ENCODE measurements at places on chromosomes 5 and 9.

DNA sequence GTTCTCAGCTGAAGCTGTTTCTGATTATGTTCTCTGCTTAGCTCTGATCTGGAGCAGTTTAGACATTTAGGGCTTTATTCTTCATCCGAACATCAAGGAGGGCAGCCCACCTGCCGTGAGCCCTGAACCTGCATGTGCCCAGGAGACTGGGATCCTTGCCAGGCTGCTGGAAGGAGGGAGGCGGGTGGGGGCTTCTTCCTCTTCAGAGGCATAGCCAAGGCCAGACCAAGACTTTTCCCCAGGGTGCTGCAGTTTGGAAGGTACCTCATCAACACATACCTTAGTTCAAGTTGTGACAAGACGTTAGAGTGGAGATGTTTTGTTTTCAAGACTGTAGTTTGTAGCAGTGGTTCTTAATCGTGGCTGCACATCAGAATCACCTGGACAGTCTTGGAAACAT lies 64.9 kb downstream of the RALGPS1 start:
- DNase-seq: no peak

GRCh38 chr9:98815391-98815951 lies 8.0 kb downstream of the GALNT12 start:
- DNase-seq: no peak

- no peak for DNase-seq
Measured at GRCh38 chr5:63959177-63959982, 2.9 kb downstream of the HTR1A start.

DNA sequence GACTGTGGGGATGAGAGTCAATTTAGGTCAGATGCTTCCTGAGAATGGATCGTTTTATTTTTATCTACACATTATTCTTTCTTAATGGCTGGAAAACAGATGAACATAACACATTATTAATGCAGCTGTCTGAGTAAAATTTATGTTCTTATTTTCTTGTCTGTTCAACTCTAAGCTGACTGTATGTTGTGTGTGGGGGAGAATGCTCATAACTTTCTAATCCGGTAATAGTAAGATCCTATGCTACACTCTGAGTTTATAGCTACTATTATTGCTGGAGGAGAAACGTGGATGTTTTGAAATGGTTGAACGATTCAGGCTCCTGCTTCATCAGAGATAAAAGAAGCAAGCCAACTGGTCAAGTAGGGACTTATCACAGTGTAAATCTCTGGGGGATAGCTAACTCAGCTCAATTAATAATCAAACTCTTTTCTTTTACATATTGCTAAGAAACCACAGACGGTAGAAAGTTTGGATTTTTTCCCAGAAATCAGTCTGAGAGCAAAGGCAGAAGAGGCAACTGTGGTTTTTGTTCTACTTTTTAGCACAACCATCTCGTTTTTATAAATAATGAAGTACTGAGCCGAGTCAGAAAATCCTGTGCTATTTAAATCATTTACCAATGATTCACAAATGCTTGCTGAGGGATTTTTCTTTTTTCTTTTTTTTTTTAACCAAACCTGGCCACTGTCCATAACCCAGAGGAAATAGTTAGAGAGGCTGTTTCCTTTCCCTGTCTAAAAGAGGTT lies 265.0 kb upstream of the FAM174A start:
- DNase-seq: no peak

- DNase-seq: no peak
Measured at GRCh38 chr5:56589481-56589860, 225.9 kb upstream of the MAP3K1 start.

GRCh38 chr5:17802256-17802655 lies 168.0 kb downstream of the TAF11L14 start:
- DNase-seq: no peak

DNA sequence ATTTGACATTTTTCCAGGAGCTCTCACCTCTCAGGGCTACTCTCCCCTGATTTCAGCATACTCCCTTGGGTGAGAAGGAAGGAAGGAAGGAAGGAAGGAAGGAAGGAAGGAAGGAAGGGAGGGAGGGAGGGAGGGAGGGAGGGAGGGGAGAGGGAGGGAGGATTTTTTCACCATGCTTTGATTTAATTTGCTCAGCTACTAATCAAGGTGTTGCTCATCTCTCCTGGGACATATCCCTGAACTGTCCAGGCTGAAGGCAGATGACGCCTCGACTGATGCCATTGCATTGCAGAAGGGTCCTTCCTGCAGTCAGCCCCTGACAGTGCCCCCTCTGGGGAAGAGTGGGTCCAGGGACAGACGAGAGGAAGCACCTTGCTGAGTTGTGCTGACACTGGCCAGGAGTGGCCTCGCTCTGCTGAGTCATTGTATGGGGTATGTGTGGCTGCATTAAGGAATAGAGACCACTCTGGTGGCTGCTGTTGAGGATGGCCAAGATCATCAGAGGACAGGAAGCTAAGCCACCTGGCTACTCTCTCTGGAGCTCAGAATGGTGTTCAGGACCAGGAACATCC lies 43.6 kb upstream of the CRB2 start:
- DNase-seq: no peak

DNA sequence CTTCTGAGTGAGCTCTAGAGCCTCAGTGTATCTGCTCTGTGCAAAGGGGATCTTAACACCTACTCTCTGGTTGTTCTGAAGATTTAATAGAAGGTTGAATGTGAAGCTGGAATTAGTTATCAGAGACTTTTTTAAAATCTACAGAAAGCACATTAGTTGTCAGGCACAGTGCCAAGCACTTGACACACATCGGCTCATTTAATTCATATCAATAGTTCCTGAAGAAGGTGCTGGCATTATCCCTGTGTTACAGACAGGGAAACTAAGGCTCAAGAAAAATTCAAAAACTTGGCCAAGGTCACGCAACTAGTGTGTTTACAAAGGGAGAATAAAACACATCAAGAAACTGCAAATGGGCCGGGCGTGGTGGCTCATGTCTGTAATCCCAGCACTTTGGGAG lies 80.2 kb downstream of the FGF18 start:
- DNase-seq: no peak

DNA sequence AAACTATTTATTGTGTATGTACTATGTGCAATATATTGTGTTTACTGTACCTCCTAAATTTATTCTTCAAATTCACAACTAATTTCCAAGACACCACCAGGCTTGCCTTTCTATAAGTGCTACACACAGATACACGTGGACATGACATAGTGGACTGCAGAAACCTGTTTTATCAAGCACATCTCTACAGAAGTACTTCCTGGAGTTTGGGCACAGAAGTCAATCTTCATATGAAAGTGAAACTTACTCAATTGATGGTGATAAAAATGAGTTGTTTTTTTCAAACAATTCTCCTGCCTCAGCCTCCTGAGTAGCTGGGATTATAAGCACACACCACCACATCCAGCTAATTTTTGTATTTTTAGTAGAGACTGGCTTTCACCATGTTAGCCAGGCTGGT lies 57.6 kb downstream of the NLN start:
- no peak for DNase-seq

- no peak for DNase-seq
Measured at GRCh38 chr9:69444021-69444420, 119.0 kb downstream of the ENTREP1 start.

DNA sequence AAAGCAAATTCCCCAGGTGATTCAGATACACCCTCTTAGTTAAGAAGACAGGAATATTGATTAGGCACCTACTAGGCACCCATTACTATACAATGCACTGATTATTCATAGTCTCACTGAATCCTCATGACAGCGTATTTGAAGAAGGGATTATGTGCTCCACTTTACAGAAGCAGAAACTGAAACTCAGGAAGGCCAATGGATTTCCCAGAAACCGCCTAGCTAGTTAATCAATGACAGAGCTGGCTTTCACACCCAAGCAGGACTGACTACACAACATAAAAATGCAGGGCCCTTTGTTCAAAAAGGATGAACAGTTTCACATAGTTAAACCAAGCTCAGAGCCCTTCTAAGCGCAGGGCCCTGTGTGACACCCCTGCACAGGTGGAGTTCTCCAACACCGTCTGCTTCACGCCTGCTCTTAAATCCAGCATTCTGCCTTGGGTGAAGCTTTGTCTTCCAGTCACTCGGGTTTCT lies 117.3 kb downstream of the TTLL11 start:
- no peak for DNase-seq

GRCh38 chr9:76835571-76836283 lies 70.2 kb downstream of the PRUNE2 start:
- DNase-seq: no peak

- DNase-seq: no peak
Measured at GRCh38 chr5:55591686-55592085, 56.9 kb upstream of the PLPP1 start.

DNA sequence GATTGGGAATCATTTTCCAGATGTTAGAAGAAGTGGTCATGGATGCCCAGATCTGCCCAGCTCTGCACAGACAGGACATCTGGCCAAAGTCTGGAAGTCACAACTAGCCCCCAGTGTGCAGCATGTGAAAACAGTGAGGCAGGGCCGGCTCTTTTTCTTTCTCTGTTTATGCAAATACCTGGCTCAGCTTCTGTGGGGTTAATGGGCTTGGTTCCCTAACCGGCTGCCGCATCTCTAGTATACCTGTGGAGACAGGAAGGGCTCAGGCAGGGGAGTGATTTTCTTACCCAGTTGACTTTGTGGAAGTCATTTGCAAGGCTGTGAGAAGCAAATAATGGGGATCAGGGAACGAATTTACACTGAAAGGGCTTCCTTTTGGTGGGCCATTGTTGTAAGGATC lies 254.8 kb upstream of the PANK3 start:
- DNase-seq: no peak

- no peak for DNase-seq
Measured at GRCh38 chr5:167208911-167209310, 1082.5 kb upstream of the WWC1 start.

GRCh38 chr5:113487416-113487780 lies 855 bp downstream of the MCC start:
- DNase-seq: no peak

- DNase-seq: no peak
Measured at GRCh38 chr9:128073253-128073886, 5.3 kb downstream of the SLC25A25 start.

- DNase-seq: no peak
Measured at GRCh38 chr5:177565046-177565445, 10.7 kb upstream of the FAM193B start.

DNA sequence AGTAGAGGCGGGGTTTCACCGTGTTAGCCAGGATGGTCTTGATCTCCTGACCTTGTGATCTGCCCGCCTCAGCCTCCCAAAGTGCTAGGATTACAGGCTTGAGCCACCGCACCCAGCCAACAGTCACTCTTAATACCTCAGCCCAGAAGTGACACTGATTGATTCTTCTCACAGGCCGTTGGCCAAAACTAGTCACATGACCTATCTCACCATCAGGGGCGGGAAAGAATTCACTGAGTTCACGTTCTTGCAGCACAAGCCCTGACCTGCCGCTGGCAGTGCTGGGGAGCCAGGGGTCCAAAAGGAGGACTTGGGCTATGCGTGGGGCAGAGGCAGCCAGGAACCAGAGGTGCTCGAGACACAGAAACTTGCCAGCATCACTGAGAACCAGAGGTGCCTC lies 55.0 kb upstream of the CPLX2 start:
- no peak for DNase-seq

DNA sequence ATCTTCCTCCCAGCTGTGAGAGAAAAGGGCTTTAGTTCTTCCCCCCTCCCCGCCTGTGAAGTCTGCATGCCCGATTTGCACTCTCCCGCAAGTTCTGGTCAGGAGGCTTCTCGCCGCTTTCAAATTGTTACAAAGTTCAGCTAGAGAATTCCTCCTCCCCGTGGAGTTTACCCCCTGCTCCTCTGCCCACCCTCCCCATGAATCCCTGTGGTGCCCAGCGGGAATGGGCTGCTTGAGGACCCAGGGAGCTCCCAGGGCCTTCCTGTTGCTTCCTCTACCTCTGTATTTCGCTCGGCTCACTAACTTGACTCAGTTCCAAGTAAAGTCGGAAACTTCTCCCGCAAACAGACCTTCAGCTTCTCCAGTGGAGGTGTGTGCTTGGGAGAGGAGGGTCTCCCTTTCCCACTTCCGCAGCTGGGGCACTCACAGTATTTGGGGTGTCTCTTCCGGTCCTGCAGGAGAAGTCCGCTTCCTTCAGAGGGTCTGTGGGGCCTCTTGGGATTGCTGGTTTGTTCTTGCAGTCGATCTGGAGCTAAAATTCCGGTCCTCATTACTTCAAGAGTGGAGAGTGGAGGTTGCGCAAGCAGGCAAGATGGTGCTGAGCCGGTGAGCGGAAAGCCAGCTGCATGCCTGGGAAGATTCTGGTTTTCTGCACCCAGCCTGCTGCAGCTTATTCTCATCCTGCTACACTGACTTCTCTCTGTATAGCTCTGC lies 97.8 kb downstream of the ADAMTS12 start:
- DNase-seq: no peak

DNA sequence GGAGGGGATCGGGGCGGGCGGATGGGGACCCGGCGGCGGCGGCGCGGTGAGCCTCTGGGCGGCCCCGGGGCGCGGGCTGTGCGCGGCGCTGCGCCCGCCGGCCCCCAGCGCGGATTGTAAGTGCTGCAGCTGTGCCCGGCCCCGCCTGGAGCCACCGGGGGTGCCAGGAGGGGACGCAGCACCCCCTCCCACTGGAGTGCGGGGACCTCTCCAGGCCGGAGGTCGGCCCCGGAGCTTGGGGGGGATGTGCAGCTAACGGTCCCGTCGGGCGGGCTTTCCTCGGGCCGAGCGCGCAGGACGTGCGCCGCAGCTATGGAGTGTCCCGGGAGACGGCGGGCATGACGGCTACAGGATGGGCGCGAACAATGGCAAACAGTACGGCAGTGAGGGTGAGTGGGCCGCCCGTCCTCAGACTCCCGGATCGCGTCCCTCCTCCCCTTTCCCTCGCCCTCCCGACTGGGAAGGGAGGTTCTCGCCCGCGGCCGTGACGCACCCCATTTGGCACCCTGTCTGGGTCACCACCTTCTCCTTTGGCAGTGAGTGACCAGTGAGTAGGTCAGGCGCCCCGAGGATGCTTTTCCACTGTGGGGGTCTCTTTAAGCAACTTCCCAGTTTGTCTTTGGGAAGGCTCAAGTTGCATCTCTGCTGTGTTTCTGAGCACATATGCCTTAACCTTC lies 483 bp downstream of the FBXL7 start:
- no peak for DNase-seq

DNA sequence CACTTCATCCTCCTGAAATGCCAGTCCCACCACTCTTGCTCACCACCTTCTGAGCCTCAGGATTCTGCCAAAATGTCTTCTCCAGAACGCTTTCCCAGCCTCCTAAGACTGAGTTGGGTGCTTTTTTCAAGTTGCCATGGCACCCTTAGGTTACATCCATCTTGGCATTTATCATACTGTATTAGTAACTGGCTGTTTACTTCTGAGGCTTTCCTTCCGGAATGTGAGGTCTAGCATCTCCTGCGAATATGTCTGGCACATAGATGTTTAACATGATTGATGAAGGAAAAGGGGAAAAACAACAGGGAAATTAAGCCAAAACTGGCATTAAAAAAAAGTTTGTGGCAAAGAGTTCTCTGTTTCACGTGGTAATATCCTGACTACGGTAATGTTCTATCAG lies 24.9 kb downstream of the RNF130 start:
- no peak for DNase-seq

DNA sequence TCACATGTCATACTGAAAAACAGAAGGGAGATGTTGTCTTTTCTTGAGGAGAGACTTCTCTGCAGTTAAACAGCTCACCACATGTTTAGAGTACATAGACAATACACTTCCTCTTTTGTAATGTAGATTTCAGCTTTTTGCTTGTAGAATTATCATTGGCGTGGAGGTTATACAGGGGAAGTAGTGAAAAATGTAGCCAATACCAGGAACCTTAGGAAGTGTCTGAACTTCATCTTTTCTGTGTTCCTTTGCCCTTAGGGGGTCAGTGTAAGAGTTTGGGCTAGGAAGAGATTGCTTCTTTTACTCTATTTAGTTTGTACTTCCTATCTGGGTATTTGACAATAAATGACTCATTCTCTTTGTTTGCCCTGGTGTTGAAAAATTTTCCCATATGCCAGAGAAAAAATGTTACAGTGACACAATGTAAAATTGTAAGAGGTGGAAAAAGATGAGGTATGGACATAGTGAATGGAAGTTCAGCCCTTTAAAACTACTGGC lies 21.0 kb upstream of the CDKN2B start:
- no peak for DNase-seq
